AG10803 (cell line): ENCODE measurements at places on chromosomes 11 and 22.

- no peak for DNase-seq
These were observed 1.7 kb downstream of the SEZ6L start for GRCh38 chr22:26170795-26171580.

GRCh38 chr11:75663808-75664207, 5.0 kb downstream of the MAP6 start:
- no peak for DNase-seq

- no peak for DNase-seq
These were observed 9.5 kb downstream of the TSKU start for GRCh38 chr11:76792505-76793264.

GRCh38 chr11:47400768-47401279, 7.6 kb upstream of the SLC39A13 start:
- DNase-seq: no peak

DNA sequence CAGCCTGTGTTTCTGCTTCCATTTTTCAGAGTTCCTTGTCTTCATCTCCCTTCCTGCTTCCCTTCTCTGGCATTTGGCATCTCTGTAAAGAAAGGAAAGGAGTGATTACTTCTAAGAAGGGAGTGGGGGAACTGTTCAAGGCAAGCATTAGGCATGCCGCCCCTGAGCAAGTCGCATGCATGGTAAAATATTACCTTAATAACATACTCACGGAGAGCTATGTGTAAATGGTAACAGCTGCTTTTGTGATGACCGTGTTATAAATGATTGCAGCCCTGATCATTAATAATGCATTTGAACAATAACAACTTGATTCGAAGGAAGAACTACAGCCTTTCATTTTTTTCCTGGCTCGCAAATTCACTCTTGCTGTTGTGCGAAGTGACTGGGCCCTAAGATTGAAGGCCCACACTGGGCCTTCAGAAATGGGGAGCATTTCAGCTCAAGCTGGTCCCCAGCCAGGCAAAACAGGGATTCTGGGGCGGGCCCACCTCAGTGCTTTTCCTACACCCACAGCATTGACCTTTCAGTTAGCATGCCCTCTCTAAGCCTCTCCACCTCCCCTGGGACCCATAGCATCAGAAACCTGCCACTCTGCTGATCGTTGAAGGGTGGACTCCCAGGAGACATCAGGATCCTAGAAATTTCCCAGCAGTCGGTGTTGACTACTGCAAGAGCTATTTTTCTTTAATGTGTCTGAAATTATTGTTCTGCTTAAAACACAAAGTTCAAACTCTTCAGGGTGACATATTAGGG, 263.0 kb upstream of the CADM1 start:
- DNase-seq: no peak

GRCh38 chr11:77590194-77590782, 535 bp downstream of the AQP11 start:
- DNase-seq: peak; percentile 24

- DNase-seq: no peak
These were observed 31.9 kb upstream of the FAM181B start for GRCh38 chr11:82765466-82766034.

DNA sequence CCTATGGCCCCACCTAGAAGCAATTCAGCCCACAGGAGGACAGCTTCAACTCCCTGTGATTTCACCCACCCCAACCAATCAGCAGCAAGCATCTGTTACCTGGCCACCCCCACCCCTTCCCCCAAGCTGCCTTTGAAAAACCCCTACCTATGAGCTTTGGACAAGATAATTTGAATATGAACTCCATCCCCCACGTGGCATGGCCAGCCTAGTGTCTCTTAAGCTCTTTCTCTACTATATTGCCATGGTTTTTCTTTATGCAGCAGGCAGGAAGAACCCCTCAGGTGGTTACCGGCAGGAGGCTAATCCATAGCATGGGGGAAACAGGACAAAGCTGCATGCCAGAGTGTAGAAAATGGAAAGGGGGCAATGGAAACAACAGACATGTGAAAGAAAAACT, 29.0 kb downstream of the CTSC start:
- no peak for DNase-seq

GRCh38 chr22:17518406-17518805, 44.9 kb upstream of the SLC25A18 start:
- no peak for DNase-seq

- no peak for DNase-seq
These were observed 399.2 kb downstream of the SHANK2 start for GRCh38 chr11:70853068-70853769.

DNA sequence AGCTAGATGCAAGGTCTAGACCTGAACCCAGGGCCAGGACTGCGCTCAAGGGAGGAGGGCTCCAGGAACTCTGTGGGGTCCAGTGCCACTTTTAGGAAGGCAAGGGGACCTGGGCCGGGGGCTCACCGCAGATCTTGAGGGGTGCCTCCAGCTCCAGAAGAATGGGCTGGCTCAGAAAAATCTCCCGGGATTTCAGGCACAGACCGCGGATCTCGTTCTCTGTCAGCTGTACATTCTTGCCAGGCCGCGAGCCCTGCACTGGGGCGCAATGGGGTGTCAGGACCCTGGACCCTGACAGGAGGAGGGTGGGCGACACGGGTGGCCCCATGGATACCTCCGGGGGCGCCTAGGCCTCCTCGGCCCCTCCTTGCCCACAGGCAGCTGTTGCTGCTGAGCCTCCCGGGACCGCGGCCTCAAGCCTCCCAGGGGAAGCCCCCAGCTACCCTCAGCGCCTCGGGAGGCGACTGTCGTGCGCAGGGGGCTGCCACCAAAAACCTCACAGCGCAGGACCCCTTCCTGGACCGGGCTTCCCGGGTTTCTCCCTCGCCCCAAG, 640 bp downstream of the PPP1CA start:
- no peak for DNase-seq

- no peak for DNase-seq
These were observed 33.6 kb downstream of the MACROD1 start for GRCh38 chr11:64132191-64132771.

DNA sequence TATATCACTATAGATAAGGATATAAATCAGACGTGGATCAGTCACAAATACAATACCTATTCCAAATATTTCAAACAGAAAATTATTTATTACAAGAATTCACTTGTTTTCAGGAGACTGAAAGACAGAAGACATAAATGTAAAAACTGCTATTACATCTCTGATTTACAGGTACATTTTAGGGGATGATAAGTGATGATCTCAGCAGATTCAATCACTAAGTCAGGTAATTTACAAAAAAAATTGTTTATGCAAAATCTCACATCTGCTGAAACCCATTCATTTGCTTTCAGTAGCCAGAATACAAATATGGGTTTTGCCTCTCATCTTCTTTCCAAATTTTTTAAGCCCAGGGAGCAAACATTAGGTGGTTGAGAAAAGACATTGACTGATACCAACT, 1648.4 kb upstream of the RAG2 start:
- no peak for DNase-seq

DNA sequence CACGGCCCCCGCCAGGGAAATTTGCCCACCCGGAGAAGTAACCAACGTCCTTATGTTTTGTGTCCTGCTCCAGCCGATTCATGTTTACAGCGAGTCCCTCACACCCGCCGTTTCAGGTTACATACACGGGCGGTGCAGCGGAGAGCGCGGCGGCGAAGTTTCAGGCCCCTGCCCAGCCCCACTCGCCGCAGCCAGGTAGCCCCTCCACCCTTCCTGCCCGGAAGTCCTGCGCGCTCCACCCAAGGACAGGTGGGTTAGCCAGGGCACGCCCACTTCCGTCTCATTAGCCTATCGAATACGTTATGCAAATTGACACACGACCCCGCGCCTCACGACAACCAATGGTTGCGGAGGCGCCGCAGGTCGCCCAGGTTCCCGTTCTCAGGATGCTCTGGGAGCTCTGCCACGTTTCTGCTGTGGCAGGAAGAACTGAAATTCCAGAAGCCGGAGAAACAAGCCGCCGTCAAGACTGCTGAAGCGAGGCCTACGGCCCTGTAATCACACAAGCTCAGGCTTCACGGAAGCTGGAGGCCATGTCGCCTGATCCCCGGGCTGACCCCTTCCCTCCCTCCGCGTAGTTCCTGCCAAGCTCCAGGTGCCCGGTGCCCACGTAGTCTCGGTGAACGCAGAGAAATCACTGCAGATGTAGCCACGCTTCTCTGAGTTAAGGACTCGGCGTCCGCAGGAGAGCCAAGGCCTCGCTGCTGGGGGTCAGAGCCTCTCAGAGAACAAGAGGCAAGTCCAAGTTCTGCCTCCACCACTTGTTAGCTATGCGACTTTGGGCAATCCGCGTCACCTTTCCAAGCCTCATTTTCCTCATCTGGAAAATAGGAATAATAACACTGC, 22.4 kb upstream of the MYH9 start:
- no peak for DNase-seq

GRCh38 chr22:50444663-50445062, 30.2 kb downstream of the SBF1 start:
- peak; percentile 74 for DNase-seq

DNA sequence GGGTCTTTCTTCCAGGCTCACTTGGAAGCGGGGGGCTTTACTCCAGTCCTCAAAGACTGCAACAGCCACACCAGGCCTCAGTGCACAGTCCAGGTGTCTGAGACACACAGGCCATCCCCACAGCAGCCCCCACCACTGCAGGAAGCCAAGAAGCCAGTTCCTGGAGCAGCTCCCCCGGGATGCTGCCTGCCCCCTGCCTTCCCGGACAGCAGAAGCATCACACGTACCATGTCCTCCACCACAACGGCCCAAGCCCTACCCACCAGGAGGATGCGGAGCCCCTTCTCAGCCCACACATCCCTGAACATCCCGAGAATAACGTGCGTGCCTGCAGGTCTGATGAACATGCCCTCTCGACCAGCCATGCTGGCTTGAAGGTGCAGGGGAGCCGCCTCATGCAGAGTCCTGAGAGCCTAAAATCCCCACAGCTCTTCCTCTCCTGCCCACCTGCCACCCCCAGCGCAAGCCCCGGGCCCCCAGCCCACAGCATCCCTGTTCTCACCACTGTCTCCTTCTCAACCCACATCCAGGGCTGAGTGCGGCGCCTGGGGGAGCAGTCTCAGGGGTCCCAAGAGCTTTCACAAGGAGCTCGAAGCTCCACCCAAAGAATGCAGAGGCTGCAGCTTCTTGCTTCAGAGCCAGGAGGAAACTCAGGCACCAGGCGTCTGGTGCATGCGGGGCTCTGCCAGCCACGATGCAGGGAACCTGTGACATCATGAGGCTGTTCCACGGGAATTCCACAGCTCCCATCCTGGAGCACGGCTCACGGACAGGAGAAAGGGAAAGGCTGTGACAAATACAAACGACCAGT, 209.6 kb downstream of the BRD1 start:
- no peak for DNase-seq

- DNase-seq: no peak
These were observed 61.0 kb downstream of the LARGE2 start for GRCh38 chr11:45983471-45983845.

DNA sequence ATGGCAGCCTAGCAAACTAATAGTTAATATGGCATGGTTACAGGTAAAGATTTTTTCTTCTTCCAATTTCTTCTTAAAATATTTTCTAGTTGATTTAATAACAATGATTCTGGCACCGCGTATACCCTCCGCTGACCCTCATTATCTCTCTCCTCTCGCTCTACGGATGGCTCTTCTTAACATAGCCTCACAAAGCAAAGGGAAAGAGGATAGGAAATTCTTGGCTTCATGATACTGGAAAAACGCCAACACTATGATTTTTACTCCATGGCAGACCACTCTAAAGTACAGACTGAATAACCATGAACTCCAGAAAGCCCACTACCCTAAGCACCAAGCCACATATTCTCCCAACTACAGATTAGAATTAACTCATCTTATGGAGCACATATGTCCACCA, 6.1 kb downstream of the PI4KA start:
- no peak for DNase-seq

DNA sequence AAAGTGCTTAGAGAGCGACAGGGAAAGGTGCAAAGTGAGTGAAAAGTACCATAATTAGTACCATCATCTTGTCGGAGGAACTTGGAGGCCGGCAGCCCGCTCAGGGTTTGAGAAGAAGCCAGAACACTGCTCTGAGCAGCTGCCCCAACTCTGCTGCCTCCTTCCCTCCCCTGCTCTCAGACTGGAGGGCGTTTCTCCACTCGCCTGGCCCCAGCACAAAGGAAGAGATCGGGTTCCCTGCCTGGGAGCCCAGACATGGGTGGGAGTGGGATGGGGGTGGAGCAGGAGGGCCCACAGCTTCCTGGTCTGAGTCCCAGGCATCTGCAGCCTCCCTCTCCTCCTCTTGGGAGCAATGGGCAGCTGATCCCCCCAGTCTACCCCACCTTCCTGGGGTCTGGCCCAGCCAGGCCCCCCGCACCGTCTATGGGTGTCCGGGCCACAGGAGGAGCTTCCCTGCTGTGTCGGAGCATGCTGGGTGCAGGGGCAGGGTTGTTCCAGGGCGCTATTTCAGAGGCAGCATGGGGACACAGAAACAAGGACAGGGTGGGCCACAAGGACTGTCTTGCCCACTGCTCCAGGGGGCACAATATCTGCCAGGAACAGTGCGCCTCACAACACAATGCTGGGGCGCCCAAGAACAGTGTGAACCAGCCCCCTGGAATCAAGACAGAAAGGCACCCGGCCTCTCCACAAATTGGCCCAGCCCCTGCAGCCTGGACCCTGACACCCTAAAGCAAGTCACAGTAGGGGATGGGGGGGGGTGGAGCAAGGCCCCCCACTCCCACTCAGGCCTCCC, 4.8 kb downstream of the LIF start:
- DNase-seq: no peak

DNA sequence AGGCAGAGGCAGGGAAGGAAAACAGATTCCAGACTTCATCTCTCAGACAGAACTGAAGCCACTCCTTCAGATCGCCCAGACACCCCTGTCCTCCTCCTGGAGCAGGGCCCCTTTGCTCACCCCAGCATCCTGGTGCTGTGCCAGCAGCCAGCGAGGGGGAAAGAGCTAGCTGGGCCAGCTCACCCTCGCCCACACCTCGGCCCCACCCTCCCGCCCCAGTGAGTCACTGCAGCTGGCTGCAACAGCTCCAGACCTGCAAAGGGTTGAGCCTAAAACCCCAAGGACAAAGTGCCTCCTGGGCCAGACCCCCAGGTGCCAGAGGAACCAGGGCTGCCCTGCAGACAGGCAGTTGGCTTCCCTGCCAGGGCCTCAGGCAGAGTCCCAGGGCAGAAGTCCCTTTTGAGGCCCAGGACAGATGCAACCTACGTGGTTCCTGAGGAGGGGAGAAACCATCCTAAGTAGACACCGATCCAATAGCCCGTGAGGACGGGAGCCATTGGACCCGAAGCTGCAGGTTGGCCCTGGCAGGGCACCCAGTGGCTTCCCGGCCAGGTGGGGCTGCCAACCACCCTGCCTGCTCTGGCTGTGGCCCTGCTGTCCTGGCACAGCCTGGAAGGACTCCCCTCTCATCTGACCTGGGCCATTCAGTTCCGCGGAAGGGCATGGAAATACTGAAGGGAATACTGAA, 7.2 kb downstream of the AHNAK start:
- DNase-seq: peak; percentile 88

DNA sequence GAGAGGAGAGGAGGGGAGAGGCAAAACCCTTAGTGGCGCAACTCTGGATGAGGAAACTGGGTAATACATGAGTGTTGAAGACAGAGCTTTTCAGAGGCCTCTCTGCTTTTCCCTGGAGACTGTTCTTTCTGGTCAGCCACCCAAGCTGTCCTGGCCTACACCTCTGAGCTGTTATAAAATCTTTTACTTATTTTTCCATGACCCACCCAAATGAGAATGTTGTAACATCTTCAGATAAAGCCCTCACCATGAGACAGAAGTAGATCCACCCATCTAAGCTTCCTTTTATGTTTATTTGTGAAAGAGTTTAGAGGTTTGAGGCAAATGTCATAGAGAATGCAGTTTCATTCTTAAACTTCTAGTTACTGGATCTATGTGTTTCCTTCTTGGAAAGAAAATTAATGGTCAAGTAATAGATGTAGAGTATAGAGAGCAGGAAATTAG, 20.3 kb upstream of the APLP2 start:
- DNase-seq: no peak

GRCh38 chr11:70092959-70093715, 15.0 kb downstream of the ANO1 start:
- DNase-seq: no peak
